T-helper 2 cell (primary cell): ENCODE measurements at places on chromosomes 7 and 10.
A peak's percentile ranks its signal among the peaks of the same experiment; 100 is the strongest.

DNA sequence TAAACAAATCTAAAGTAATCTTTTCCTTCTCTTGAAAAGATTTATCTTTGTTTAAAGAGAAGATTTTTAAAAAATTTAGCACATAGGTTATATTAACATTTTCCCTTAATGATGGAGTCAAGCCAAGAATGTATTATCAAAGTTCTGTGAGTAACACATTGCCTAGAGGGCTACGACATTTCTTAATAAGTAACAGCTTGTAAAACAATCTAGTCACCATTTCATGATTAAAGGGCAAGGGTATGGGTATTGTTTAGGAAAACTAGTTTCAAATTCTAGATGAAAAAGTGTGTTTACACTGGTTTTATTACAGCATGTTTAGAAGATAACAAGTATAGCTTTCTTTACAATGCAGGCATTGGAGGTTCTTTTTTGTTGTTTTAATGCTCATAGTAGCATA is 28.6 kb upstream of the LAMB4 start:
- DNase-seq: no peak

DNA sequence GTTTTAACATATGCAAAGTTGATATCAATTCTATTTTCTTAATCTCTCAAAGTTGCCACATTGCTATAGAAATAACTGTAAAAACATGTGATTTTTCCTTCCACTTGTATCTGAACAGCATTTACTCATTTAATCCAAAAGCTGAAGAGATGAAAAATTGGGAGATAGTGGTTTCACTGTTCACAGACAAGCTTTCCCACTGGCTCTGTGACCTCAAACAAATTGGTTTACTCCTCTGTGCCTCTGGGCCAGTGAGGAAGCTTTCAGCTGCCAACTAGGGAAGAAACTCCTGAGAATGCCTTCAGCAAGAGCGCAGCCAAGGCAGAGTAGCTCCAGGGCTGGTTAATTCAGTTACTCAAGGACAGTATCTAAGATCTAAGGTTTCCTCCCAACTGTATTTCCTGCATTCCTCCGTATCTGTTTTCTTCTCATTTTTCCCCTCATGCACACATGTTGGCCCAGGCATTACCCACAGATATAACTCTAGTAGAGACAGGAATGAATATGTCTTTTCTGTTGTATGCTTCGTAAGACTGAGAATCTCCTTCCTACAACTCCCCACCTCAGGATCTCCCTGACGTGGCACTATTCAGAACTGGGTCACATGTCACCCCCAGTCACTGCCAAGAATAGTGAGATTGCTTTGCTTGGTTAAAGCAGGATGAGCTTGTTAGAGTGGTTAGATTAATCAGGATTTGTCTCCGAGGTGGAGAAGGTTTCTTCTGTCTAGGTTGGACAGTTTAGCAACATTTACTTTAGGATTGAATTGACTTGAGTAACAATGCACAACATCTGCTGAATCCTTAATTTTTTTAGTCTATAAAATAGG is 315.7 kb downstream of the NRG3 start:
- no peak for DNase-seq

- no peak for DNase-seq
Observed at GRCh38 chr7:128922496-128923410, 12.2 kb upstream of the KCP start.

GRCh38 chr10:11551916-11552602 is 59.4 kb downstream of the USP6NL start:
- no peak for DNase-seq

GRCh38 chr10:7374795-7375194 is 36.0 kb downstream of the SFMBT2 start:
- no peak for DNase-seq

- DNase-seq: no peak
Observed at GRCh38 chr10:70162151-70162891, 8.0 kb downstream of the SAR1A start.

DNA sequence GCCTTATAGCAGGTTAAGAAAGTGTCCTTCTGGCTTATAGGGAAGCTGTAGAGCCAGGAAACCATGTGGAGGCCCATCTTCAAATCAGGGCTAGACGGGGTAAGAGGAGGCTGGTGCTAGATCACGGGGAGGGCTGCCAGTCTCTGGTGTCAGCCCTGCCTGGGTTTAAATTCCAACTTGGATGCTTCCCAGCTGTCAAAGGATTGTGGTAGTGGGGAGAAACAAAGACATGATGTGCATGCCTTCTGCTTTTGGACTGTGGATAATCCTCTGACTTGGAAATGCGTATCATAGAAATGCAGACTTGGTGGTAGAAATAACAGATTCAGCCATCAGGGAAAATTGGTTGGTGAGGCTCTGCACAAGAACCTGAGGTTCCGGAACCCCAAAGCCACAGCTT is 325.6 kb downstream of the PHTF2 start:
- DNase-seq: no peak

- DNase-seq: no peak
Observed at GRCh38 chr7:28626221-28626620, 213.9 kb downstream of the CREB5 start.

GRCh38 chr10:69446650-69447151 is 4.6 kb upstream of the TSPAN15 start:
- no peak for DNase-seq

DNA sequence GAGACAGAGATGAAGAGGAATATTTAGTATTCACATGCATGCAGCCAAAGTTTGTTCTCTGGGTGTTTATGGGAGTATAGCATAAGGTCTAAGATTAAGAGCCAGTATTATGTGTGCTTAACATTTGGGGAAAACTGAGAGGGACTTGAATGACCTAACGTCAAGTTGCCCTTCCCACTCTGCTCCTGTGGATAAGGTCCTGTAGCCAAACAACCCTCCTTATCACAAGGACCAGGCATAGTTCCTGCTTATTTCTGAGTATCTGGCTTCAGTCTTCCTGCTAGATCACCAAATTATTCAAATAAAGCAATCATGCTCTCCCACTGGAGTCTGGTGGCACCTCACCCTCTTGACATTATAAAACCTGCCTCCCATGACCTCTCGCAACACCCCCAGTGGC is 137.9 kb upstream of the SEMA3E start:
- DNase-seq: no peak

- DNase-seq: no peak
Observed at GRCh38 chr10:24150853-24151252, 58.1 kb upstream of the KIAA1217 start.

DNA sequence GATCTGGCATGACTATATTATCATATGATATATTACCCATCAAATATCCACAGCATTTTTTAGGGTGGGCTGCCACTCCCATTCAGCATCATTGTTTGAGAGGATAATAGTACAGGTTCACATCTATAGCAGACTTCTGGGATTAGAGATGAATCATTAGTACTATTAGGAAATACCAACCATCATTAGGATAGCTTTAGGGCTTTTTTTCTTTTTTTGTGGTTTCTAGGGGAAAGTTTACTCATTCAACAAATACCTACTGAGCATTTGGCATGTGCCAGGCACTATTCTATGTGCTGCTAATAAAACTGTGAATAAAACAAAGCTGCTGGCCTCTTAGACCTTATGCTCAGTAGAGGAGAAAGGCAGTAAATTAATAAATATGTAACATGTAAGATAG is 40.6 kb downstream of the NHLRC2 start:
- DNase-seq: no peak

- DNase-seq: no peak
Observed at GRCh38 chr10:130368761-130369560, 232.8 kb downstream of the GLRX3 start.

DNA sequence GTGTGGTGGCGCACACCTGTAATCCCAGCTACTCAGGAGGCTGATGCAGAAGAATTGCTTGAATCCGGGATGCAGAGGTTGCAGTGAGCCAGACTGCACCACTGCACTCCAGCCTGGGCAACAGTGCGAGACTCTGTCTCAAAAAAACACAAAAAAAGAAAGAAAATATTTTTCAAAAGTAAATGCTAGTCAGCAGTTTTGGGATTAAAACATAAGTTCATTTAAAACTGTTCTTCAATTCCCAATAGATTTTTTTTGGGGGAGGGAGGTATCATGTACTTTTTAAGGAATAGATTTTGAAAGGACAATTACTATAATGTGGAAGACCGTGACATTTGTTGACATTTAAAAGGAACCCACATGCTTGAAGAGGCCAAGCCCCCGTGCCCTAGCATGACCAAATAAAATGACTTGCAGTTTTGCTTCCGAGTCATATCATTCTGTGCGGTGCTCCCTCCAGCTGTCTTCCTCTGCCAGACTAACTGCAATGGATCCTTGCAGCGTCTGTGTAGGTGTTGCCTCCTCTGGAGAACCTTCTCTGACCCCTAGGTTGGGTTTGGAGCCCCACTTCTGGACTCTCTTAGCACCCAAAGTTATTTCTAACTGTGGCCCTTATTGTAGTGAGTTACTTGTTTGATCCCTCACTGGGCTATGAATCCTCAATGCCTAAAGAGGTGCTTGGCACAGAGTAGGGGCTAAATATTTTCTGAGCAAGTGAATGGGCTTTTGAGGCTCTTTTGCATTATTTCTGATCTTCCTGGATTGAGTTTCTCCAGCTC is 17.4 kb upstream of the HPS1 start:
- no peak for DNase-seq

GRCh38 chr7:16975712-16976111 is 93.9 kb upstream of the AGR3 start:
- peak; percentile 37 for DNase-seq

DNA sequence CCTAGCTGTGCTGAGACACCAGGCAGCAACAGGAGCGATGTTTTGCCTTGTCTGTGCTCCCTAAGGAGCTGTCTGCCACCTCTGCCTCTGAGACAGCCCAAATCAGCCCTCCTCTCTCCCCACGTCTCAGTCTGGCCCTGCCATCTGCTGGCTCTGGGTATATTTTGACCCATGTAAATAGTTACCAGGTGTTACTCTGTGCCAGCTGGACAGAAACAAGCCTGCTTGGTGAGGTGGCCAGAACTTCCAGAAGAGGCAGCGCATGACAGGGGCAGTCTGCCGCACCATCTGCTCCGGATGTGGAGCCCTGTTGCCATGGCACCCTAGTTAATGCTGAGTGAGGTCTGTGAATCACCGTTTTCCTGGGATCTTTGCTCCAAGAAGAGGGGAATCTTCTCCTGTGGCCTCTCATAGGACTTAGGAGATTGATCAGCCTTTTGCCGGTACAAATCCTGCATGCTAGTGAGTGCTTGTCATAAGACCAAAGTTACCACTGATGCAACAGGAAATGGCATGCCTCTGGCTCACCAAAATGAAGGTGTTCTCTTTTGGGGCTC is 31.8 kb downstream of the GSTO2 start:
- DNase-seq: peak; percentile 28

- DNase-seq: no peak
Observed at GRCh38 chr10:101235766-101236165, 6.5 kb upstream of the LBX1 start.

DNA sequence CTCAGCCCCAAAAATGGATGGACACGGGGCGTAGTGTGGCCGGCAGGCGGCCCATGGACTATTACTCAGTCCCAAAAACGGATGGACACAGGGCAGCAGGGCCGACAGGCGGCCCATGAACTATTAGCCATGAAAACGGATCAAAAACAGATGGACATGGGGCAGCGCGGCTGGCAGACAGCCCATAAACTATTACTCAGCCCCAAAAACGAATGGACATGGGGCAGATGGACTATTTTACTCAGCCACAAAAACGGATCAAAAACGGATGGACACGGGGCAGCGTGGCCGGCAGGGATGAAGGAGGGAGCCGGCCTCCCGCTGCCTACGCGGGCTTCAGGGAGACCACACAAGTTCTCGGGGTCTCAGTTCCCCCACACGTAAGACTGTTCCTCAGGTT is 32.9 kb downstream of the GPER1 start:
- no peak for DNase-seq

- DNase-seq: no peak
Observed at GRCh38 chr10:11169976-11170375, 152.3 kb downstream of the CELF2 start.
